8988T (cell line): ENCODE measurements at places on chromosomes 6 and 20.

DNA sequence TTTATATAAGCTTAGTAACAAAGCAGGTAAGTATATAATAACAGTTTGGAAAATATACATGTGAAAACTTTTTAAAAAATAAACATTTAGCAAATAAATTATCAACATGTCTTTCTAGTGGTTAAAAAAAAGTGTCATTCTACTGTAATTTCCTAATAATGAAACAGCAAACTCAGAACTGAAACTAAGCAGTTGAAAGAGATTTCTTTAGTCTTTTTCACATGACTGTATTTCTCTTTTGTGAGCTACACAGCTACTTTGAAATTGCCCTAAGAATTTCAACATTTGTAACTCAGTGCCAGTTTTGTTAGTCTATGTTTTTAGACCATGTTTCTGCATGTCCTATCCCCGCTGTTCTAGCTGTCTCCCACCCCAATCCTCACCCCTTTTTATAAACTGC lies 28.4 kb upstream of the SDHAF4 start:
- no peak for DNase-seq

- no peak for DNase-seq
Measured at GRCh38 chr20:36548006-36548315, 6.6 kb downstream of the MYL9 start.

GRCh38 chr6:19690325-19691075 lies 146.7 kb upstream of the ID4 start:
- DNase-seq = no peak

DNA sequence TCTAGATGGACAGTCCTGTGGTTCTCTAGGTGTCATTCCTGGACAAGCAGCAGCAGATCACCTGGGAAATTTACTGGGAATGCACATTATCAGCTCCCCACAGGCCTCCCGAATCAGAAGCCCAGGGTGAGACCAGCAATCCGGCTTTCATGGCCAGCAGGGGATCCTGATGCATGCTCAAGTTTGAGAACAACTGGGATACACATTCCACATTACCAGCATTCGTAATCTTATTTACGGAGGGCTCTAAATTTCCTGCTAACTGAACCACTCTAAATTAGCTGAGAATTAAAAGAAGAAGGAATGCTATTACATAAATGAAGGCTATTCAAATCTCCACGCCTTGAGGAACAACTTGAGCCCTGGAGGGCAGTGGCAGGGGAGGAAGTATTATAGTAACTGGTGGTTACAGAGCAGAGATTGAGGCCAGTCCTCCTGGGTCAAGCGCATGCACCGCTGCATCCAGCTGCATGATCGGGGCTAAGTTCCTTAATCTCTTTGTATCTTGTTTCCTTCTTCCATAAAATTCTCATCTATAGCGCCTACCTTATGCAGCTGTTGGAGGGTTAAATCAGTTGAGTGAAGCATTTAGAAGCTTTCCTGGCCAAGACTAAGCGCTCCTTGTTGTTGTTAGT lies 403.7 kb downstream of the CDH26 start:
- DNase-seq = no peak

DNA sequence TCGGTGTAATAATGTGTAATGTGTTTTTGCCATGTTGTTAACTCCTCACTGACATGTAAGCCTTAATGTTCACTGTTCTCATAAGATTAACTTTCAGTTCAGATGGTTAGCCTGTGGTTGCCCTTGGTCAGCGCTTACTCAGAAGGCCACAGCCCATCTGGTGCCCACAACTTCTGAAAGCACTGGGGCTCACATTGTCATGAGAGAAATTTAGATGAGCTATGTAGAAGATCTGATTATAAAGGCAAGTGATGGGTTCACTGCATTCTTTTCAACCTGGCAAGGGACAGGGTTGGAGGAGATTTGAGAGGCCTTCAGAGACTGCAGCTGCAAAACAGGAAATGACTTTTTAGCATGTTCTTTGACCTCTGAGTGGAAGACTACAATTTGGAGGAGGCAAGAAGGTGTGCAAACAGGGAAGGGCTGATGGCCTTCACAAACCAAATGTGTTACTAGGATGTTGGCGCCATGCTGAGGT lies 242.3 kb upstream of the SUPT3H start:
- no peak for DNase-seq

- no peak for DNase-seq
Measured at GRCh38 chr6:88780714-88781389, 182.6 kb downstream of the RNGTT start.

GRCh38 chr6:106666282-106667021 lies 37.1 kb downstream of the QRSL1 start:
- no peak for DNase-seq

GRCh38 chr20:4220756-4221155 lies 205.4 kb upstream of the RNF24 start:
- no peak for DNase-seq

GRCh38 chr6:16757332-16757731 lies 3.9 kb downstream of the ATXN1 start:
- DNase-seq = no peak

DNA sequence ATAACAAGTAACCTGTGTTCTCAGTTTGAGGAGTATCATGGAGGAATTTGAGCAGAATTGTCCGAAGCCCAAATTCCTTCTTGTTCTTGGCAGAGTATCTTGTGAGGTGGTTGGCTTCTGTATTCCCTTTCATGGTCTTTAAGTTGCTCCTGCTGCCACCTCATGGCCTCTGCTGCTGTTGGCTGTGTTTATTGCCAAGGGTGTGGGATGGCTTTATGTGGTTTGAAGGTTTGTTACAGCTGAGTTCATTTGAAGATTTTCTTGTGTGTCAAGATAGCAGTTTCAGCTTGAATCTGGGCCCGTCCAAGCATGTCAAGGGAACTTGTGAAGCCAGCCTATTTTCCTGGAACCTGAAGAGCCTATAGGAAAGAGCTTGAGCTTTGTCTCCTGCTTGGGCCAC lies 20.2 kb upstream of the TTK start:
- no peak for DNase-seq

GRCh38 chr6:40874495-40874894 lies 164.5 kb downstream of the UNC5CL start:
- no peak for DNase-seq

GRCh38 chr6:85594197-85594930 lies 706 bp upstream of the SNX14 start:
- no peak for DNase-seq

DNA sequence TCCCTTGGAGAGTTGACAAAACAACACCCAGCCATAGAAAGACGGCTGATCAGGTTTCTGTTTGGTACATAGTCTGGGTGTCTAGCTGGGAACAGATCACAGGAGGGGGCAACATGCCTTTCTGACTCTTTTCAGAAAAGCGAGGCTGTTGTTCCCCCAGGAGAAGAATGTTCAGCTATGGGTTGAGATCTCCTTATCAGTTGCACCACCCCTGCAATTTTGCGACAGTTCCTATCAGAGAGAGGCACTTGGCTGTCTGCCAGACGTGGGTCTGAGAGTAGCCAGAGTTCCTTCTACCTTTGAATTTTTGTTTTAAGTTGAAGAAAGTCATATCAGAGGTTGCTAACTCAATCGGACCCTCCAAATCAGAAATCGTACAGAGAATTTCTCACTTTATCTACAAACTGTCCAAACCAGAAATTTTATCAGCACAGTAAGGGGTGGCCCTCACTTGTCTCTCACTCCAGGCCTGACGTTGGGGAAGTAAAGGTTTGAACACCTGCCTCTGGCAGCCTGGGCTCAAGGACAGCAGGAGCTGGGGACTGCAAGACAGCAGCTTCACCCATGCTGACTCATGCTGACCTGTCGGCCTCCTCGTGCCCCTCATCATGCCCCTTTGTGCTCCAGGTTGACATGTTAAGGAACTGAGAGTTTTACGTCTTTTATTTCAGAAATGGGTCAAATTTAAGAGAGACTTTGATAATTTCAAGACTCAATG lies 42.3 kb downstream of the TMC2 start:
- no peak for DNase-seq

DNA sequence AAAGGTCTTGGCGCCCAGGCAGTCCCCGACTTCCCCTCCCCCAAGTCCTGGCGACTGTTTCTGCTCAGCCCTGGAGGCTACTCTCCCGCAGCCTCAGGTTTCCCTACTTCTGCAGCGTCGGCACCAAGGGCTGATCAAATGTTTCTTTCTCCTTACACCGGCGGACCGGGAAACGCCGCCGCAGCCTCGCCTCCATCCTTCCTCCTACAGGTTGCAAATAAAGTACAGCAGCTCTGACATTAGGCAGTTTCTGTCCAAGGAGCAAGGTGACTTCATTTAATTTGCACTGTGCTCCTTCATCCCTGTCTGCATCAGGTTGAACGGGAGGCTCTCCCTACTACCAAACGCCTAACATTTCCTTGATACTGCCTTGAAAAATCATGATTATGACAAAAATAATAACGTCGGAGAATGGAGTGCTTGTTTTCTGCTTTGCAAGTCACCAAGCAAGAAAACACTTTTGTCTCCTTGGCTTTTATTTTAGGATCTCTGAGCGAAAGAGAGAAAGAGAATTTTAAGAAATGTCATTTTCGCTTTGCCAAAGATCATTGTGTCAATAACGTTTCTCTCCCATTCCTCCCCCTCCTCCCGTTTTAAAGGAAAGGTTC lies 1.0 kb downstream of the CLIC5 start:
- no peak for DNase-seq

GRCh38 chr6:147808640-147809039 lies 300.1 kb downstream of the SAMD5 start:
- no peak for DNase-seq

DNA sequence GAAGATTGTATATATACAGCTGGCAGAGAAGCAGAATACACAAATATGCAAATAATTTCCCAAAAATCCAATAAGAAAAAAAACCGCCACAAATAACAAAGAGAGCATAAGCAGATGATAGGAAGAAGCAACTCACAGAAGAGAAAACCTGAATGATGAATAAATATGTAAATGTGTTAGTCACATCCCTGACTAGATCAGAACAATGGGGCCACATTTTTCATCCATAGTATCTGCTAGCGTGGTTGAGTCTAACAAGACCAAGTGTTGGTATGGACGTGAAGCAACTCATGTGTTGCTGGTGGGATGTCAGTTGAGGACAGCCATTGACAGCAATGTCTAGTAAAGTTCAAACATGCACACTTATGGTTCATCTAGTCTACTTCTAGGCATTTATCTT lies 3.9 kb upstream of the SLC22A3 start:
- no peak for DNase-seq

- no peak for DNase-seq
Measured at GRCh38 chr6:83597051-83597450, 84.7 kb downstream of the PRSS35 start.

GRCh38 chr20:52279706-52280105 lies 88.1 kb upstream of the ZFP64 start:
- no peak for DNase-seq

- DNase-seq = no peak
Measured at GRCh38 chr6:20916086-20916485, 381.8 kb downstream of the CDKAL1 start.

DNA sequence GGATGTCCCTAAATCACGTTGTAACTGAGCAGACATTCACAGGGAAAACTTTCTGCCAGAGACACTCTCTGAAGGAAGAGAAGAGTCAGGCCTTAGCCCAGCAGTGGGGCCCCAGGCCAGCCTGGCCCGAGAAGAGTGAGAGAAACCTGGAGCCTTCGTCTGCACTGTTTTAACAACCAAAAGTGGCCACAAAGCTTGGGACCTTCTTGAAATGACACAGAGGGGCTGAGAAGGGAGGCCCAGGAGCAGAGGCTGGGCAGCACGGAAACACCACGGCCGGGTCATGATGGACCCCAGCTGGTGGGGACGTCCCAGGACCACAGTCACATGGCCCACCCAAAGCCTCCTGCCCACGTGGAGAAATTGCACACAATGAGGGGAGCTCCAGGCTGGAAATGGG lies 126.8 kb upstream of the THBS2 start:
- DNase-seq = no peak

DNA sequence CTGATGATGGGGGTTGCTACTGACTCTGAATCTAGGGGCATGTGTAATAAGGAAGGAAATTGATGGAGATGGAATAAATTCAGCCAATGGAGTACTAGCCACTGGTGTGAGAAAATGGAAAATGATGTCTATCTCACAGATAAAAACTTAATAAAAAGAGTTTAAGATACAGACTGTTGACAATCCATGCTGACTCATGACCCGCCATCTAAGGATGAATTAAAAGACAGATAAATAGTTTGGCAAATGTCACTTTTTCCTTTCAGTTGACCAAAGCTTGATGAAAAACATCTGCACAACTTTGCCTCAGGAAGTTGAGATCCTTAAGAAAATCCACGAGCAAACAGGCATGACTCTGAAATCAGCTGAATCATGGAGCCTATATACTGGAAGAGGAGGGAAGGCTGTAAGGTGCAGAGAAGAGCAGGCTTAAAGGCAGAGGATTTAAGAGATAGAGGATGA lies 82.6 kb upstream of the BMP5 start:
- DNase-seq = no peak

GRCh38 chr20:25253606-25254275 lies 5.9 kb downstream of the PYGB start:
- DNase-seq = no peak

DNA sequence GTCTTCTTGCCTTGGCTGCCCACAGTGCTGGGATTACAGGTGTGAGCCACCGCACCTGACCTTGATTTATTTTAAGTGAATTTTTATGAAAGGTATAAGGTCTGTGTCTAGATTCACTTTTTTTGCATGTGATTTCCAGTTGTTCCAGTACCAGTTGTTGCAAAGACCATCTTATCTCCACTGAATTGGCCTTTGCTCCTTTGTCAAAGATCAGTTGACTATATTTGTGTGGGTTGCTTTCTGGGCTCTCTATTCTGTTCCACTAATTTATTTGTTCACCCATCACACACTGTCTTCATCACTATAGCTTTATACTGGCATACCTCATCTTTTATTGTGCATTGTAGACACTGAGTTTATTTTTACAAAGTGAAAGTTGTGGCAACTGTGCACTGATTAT lies 56.3 kb downstream of the ANKS1A start:
- DNase-seq = no peak

GRCh38 chr6:146670161-146670560 lies 71.4 kb downstream of the ADGB start:
- no peak for DNase-seq

DNA sequence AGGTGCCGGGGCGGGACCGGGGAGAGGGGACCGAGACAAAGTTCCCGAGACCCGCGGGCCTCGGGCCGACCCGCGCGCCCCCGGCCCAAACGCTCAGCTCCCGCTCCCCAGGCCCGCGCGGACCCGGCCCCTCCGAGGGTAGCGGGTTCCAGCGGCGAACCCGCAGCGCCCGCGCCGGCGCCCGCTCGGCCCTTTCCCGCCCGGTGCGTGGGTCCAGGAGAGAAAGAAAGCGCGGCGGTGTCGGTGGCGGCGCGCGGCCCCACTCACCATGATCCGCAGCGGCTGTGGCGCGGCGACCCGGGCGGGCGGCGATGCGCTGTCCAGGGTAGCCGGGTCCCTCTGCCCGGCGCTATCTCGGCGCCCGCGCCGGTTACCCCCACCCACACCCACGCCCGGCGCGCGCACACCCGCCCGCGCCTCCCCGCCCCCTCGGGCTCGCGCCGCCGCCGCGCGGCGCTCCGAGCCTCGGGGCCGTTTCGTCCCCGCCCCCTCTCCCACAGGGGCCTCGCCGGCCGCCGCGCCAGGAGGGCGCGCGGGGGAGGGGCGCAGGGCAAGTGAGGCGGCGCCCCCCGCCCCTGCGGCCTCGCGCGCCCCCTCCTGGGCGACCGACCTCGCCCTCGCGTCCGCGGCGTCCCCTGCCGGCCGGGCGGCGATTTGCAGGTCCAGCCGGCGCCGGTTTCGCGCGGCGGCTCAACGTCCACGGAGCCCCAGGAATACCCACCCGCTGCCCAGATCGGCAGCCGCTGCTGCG lies at the start of gene ELOVL2:
Gene ELOVL2 (minus strand): TSS at position 345 of the 751 bp plus-strand sequence. CDS start 75 bp downstream, at position 270.
- DNase-seq = no peak

- no peak for DNase-seq
Measured at GRCh38 chr6:25136854-25137253, 142.3 kb upstream of the CARMIL1 start.

- DNase-seq = no peak
Measured at GRCh38 chr6:111603040-111603439, 2.6 kb downstream of the TRAF3IP2 start.

GRCh38 chr20:23164176-23164601 lies 78.1 kb upstream of the CD93 start:
- no peak for DNase-seq
